LHCN-M2 (cell line): ENCODE measurements at places on chromosomes 2 and 18.

- no peak for DNase-seq
Observed at GRCh38 chr2:9473308-9473984, 905 bp upstream of the IAH1 start.

GRCh38 chr2:74653985-74654882 lies at the start of gene SEMA4F:
TSS of gene SEMA4F (plus strand) at chr2:74654247. CDS start at chr2:74654377, 130 bp downstream.
- DNase-seq: peak; percentile 92

DNA sequence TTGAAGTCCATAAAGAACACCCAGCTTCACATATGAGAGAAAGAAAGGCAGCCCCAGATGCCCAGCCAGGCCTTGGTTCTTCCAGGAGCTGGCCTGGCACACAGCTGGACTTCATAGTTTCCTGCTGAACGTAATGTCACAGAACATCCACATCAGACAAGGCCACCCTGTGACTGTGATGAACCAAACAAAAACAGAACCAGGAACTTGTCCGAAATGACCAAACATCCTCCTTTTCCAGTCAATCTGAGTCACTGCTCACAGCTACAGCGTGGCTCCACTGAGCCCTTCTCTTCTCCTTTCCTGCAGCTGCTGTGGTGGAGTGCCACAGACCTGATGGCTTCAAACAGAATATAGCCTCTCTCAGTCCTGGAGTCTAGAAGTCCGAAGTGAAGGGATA lies 45.4 kb upstream of the PAPOLG start:
- peak; percentile 54 for DNase-seq

DNA sequence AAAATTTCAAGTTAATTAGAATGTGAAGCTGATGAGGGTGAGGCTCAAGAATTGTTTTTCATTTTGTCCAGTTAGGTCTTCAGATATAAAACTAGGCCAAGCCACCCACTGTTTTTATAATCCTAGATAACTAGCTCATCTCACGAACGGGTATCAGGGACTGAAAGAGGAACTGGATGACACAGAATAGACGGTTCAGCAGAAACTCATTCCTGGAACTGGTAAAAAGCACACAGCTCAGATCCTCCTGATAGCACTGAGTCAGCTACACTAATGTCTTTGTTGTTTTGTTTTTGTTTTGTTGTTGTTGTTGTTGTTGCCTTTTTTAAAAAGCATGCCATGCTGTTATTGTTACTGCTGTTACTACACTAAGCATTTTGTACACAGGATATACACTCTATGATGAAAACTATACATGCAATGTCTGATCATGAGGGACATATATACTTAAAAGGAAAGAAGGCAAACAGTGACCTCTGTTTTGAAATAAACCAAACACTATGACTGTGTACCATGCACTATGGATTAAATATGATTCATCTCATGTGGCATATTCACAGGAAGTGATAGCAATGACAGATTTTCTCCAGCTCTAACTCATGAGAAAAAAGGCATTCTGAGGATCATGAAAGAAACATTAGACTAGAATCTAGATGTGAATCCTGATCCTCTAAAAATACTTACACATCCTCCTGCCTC lies 437.6 kb downstream of the NCKAP5 start:
- peak; percentile 68 for DNase-seq

DNA sequence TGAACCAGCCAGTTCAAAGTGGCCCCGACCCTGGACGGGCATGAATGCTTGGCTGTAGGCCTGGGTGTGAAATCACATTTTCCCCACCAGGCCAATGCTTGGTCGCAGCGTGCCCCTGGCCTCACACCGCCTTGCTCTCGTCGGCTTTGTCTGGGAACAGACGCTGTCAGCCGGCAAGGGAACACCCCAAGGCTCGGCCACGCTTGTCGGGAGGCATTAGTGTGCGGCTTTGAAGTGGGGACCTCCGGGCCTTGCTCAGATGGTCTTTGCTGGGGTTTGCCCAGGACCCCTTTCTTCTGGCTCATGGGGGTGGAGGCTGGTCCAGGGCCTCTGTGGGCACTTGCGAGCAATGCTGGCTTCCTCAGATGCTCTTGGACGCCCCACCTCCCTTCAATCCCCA lies 79.1 kb downstream of the INHBB start:
- no peak for DNase-seq

GRCh38 chr18:76131738-76132137 lies 363.3 kb downstream of the ZNF516 start:
- DNase-seq: no peak

DNA sequence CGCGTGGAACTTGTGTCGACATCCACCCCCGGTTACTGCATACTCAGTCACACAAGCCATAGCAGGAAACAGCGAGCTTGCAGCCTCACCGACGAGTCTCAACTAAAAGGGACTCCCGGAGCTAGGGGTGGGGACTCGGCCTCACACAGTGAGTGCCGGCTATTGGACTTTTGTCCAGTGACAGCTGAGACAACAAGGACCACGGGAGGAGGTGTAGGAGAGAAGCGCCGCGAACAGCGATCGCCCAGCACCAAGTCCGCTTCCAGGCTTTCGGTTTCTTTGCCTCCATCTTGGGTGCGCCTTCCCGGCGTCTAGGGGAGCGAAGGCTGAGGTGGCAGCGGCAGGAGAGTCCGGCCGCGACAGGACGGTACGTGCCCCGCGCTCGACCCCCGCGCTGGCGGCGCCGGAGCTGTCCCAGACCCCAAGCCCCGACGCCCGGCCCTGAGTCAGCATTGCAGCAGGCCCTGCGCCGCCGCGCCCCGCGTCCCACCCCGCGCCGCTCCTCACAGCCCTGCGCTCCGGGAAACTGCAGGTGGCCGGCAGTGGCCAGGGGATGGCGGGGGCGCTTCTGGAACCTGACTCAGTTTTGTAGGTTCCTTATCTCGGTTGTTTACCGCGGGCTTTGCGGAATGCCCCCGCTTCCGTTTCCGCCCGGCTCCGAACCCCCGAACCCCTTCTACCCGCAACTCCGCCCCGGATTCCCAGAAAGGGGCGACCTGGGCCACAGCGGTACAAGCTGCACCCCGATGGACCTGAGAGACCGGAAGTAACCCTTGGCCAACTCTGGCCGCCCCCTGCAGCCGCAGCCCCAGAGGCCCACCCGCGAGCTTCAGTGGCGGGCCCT lies at the start of gene CFLAR:
Gene CFLAR, plus strand, starts transcription at position 50 of the 844 bp plus-strand sequence. CDS start 13,702 bp downstream, outside the sequence.
- peak; percentile 85 for DNase-seq

GRCh38 chr18:12088731-12089375 lies 4.8 kb upstream of the ANKRD62 start:
- no peak for DNase-seq

- DNase-seq: peak; percentile 64
Observed at GRCh38 chr2:12262681-12263436, 453.9 kb upstream of the TRIB2 start.

DNA sequence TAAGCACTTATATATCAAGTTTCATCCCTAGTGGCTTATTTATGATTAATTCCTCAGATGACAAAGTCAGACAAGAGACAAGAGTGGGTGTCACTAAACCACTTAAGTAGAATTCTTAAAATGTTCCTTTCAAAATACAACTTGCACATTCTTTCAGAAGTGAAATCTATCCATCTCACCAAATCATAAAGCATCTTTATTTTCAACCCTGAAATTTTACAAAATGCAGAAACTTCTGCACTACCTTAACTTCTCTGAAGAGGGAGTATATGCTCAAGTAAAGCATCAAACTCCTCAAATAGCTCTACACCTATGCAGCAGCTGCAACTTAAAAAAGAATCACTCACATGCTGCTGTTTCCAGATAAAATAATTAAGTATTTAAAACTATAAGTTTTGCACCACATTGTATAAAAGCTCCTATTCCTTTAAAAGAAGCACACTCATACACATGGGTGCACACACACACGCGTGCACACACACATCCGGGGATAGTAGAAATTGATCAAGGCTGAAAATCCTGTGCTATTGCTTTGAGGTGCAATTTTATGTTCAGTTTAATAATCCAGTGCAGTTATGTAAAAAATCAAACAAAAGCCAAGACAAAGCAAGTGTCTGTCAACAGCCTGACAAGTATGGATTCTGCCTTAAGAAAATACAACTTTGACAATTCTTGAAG lies 244.5 kb downstream of the TCF4 start:
- peak; percentile 44 for DNase-seq

- DNase-seq: no peak
Observed at GRCh38 chr18:50606609-50607008, 46.7 kb downstream of the MAPK4 start.

DNA sequence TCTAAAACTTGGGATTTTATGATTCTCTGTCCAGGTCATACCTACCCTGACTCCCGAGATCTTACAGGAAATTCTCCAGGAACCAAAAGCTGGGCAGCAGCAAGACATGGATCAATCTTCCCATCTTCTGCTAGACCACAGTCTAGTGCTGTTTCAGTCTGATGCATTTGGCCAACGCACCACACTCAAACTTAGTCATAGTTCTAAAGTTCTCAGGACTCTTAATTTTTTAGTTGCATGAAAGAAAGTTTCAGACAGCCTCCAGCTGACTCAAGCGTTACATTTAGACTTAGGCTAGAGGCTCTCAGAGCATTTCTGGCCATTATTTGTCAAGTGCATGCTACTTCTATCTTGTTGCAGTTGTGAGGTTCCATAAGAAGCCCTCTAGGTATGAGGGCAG lies 230.1 kb upstream of the CCDC150 start:
- no peak for DNase-seq

- DNase-seq: no peak
Observed at GRCh38 chr2:216235462-216235861, 126.3 kb downstream of the XRCC5 start.

GRCh38 chr2:196143730-196144131 lies 27.6 kb downstream of the STK17B start:
- peak; percentile 50 for DNase-seq

GRCh38 chr2:134278553-134278952 lies 24.7 kb downstream of the MGAT5 start:
- DNase-seq: no peak

DNA sequence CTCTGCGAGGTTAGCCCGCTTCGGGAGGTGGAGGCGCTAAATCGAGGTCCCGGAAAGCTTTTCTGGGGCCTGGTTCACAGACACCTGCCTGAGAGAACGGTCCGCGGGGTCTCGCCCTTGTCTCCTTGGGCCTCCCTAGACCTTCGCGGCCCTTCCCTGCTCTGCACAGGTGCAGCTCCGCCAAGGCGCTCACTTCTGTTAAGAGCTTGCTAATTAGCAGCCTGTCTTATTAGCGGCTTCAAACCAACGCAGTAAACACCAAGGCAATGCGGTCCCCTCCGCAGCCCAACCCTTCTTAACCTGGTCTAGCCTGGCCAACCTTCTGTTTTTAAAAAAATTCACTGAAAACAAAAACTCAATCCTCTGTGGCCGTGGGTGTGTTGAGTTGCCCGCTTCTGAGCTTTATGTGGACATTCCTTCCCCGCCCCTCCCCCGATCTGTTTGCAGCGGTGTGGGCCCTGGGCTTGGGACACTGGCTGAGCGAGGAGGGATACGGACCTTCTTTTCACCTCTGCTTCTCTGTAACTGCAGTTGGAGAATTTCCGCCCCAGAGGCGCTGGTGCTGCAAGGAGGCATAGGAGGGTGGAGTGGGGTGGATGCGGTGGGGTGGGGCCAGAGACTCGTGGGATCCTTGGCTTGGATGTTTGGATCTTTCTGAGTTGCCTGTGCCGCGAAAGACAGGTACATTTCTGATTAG lies 3.4 kb upstream of the HOXD4 start:
- DNase-seq: no peak

GRCh38 chr2:86414996-86415395 lies 26.2 kb upstream of the KDM3A start:
- DNase-seq: peak; percentile 69

- DNase-seq: no peak
Observed at GRCh38 chr2:177073611-177074010, 139.0 kb upstream of the HNRNPA3 start.

- DNase-seq: peak; percentile 57
Observed at GRCh38 chr18:5294457-5295230, 882 bp downstream of the ZBTB14 start.

DNA sequence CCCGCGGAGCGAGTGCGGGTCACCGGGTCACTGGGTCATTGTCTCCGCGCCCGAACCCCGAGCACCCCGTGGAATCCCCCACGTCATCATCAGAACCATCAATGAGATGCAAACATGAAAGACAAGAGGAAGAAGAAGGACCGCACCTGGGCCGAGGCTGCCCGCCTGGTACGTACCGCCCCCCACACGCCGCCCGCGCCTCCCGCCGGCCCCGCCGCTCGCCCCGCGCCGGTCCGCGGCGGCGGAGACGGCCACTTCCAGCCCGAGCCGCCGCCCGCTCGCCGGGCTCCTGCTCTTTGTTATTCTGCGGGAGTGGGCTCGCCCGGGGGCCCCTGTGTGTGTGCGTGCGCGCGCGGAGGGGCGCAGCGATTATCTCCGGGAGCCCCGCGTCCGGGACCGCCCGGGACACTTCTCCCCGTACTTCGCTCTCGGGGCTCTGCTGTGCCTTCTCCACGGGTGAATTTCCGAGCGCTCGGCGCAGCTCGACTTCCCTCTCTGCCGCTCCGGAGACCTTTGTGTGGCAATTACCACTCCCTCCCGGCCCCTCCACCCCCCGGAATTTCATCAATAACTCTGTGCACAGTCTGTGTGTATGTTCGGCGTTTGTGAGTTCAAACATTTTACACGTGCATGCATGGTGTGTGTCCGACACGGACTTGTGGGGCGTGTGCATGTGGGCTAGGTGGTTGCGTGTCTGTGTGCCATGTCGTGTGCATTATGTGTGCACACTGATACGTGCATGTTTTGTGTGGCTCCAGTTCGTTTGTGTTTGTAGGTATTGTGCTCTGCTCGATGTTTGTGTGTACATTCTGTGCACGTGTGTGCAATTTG lies 714 bp downstream of the ASXL3 start:
- no peak for DNase-seq

GRCh38 chr18:23563377-23564043 lies 22.8 kb downstream of the NPC1 start:
- DNase-seq: peak; percentile 81

DNA sequence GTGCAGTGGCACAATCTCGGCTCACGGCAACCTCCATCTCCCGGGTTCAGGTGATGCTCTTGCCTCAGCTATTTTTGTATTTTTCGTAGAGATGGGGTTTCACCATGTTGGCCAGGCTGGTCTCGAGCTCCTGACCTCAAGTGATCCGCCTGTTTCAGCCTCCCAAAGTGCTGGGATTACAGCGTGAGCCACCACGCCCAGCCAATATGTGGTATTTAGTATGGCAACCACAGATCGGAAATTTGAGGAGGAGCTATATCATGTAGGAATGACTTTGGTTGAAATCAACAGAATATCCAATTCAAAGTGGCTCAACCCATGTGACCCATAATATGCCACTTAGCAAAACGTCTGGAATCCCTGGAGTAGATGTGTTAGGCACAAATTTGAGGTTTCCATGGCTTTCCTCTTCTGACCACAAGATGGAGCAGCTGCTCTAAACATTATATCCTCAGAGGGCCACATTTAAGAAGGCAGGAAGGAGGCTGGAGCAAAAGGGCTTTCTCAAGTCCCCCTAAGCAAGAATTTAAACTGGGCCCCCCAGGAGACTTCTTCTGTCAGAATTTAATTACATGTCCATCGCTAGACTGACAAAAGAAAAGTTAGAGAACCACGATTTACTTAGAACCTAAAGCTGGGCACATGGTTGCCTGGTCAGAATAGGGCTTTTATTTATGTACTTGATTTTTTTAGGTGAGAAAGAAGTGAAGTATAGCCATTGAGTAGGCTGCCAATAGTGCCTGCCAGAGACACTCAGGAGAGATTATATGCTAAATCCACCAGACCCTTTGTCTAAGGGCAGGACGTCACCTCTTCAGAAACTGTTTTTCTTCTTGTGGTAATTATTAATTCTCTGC lies 49.6 kb upstream of the ITSN2 start:
- peak; percentile 95 for DNase-seq
